ENCODE measurements at places on chromosomes 13 and 19.
A peak's percentile ranks its signal among the peaks of the same experiment; 100 is the strongest.

DNA sequence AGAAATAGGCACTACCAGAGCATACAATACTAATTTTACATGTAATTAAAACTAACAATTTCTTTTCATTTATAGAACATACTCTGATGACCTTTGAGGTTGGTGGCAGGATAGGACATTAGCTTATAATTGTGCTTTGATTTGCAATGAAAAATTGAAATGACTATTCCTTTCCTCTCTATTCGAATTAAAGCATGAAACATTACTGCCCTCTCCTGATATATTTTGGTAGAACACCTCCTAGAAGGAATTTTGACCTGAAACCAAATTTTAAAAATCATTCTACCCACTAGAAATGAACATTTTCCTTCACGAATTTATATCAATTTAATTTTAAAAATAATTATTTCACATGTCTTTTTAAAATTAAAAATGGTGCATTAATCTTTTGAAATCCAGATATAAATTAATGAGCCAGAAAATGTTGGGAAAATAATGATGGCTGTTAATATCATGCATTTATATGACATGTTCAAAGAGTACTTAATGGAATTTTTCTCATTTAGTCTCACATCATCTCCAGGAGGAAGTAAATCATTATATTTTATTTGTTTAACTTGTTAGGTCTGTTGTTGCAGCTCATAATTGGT is 556.3 kb upstream of the ARGLU1 start:
- H3K4me3 ChIP-seq = no peak overlapping the region
- H3K27me3 ChIP-seq = peaks cover 3% of the 10 kb centered on the region
- no peak for DNase-seq
- no peak overlapping the region for H3K27ac ChIP-seq
- no peaks in the 10 kb centered on the region for H3K4me1 ChIP-seq
- peaks cover 6% of the 10 kb centered on the region for H3K36me3 ChIP-seq

- peaks cover 9% of the 10 kb centered on the region for H3K4me1 ChIP-seq
- no peak overlapping the region for H3K27ac ChIP-seq
- no peaks in the 10 kb centered on the region for H3K36me3 ChIP-seq
These were observed 15.4 kb downstream of the CBARP start for GRCh38 chr19:1222394-1222793.

GRCh38 chr13:46387064-46387851 is at the start of gene RUBCNL:
Gene RUBCNL, minus strand, starts transcription at chr13:46387252. Its CDS starts 14,777 bp downstream, at chr13:46372475.
- no peak within 1 kb of the TSS for H3K27ac ChIP-seq
- peaks cover 40% of the 10 kb centered on the region for H3K4me1 ChIP-seq
- peaks cover 51% of the 10 kb centered on the region for H3K27me3 ChIP-seq
- peak within 1 kb of the TSS; percentile 79 for H3K4me3 ChIP-seq

- H3K27ac ChIP-seq = no peak overlapping the region
- H3K27me3 ChIP-seq = peaks cover 27% of the 10 kb centered on the region
- no peak for DNase-seq
- no peaks in the 10 kb centered on the region for H3K36me3 ChIP-seq
These were observed 284.1 kb upstream of the SOX21 start for GRCh38 chr13:94996445-94996844.

DNA sequence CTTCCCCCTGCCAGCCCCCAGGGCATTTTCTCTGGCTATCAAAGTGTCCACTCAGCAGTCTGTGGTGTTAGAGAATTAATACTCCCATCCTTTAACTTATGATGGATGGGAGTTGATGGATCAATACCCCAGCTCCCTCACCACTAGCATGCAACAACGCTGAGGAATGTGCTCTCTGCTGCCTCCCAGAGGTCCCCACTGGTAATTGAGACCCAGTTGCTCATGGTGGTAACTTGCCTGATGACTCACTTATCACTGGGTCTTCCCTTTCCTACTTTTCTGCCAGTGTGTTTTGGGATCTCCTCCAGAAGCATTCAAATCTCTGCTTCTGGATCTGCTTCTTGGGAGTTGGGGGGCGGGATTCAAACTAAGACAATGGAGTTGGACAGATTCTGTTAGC is 20.3 kb upstream of the CACNA1A start:
- no peaks in the 10 kb centered on the region for H3K4me1 ChIP-seq
- DNase-seq = peak; percentile 40
- H3K27me3 ChIP-seq = peaks cover 30% of the 10 kb centered on the region
- no peak overlapping the region for H3K4me3 ChIP-seq

DNA sequence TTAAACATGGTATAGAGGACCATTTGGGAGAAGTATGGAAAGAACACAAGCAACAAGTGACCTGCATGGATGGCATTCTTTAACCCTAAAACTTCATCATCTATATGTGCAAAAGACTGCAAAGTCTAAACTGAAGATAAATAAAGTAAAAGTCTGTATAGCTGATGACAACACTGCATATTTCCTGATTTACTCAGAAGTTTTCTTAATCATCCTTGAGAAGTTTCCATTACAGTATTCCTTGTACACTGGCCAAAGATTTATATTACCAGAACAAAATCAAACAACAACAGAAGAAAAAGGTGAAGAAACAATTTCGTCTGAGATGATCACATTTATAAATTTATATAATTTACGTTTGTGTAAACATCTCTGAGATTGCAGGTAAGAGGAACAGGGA is 805.7 kb downstream of the PCDH9 start:
- no peak overlapping the region for H3K27ac ChIP-seq
- no peaks in the 10 kb centered on the region for H3K4me1 ChIP-seq
- peaks cover 7% of the 10 kb centered on the region for H3K36me3 ChIP-seq
- no peak for DNase-seq
- no peak overlapping the region for H3K4me3 ChIP-seq
- H3K27me3 ChIP-seq = peaks cover 5% of the 10 kb centered on the region

DNA sequence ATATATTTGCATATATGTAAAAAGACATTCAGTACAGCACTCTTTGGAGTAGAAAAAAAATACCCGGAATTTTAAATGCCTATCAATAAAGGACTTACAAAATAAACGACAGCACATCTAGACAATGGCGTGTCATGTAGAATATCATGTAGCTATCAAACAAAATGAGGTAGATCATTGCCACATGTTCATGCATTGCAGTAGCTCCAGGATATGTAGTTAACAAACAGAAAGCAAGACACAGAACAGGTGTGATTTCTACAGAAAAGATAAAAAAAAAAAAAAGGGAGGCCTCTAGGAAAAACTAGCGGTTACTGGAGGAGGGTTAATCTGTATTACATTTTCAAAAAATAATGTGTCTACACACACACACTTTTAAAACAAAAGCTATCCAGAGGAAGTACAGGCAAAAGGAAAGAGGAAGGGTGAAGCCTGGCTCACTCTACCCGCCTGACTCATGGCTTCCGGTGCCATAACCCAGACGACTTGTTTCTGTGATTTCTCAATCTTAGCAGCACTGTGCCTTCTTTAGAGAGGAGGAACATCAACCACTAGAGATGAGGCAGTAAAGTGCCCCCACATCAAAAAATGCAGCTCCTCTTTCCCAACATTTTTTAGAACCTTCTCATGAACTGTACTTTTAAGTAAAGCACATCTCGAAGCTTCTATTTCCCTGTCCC is 6.9 kb downstream of the KCTD12 start:
- H3K36me3 ChIP-seq = no peaks in the 10 kb centered on the region
- H3K27me3 ChIP-seq = peaks cover 24% of the 10 kb centered on the region
- H3K4me1 ChIP-seq = peaks cover 2% of the 10 kb centered on the region
- H3K4me3 ChIP-seq = no peak overlapping the region

DNA sequence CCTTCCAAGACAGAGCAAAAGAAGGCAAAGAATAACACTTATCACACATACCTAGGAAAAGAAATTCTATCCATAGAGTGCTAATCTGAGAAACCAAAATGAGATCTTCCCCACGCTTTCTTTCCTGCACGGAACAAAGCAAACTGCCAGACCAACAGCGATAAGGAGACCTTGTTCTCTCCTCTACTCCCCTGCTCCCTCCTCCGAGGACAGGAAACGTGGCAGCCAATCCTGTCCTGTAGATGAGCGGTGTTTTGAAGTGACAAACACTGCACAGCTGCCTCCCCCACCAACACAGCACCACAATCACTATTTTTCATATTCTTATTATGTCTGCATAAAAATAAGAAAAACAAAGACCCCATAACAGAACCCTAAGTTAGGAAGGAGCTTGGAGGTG is 113.9 kb upstream of the IRS2 start:
- H3K4me3 ChIP-seq = peak overlapping the region; percentile 73
- peaks cover 16% of the 10 kb centered on the region for H3K4me1 ChIP-seq

DNA sequence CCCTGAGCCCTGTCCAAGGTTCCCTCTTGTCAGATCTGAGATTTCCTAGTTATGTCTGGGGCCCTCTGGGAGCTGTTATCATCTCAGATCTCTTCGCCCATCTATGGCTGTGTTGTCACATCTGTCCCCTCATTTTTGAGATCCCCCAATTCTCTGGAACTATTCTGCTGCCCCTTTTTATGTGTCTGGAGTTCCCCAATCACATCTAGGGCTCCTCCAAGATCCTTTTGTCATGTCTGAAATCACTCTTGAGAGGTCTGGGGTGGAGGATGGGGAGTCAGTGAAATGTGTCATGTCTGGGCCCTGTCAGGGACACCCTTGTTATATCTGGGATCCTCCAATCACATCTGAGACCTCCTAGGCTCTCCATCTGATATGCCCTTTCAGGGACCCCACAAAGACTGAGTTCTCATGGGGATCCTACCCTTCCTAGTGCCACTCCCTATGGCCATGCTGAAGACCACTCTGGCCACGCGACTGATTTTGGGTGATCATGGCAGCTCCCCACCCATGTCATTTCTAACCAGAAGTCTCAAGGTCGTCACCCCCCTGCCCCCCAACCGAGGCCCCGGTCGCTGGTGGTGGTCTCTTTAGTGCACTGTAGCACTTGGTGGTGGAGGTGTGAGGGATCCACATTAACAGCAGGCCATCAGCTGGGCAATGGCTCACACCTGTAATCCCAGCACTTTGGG is 3.8 kb upstream of the MYBPC2 start:
- H3K27me3 ChIP-seq = peaks cover 42% of the 10 kb centered on the region
- H3K36me3 ChIP-seq = no peaks in the 10 kb centered on the region
- no peak for DNase-seq

DNA sequence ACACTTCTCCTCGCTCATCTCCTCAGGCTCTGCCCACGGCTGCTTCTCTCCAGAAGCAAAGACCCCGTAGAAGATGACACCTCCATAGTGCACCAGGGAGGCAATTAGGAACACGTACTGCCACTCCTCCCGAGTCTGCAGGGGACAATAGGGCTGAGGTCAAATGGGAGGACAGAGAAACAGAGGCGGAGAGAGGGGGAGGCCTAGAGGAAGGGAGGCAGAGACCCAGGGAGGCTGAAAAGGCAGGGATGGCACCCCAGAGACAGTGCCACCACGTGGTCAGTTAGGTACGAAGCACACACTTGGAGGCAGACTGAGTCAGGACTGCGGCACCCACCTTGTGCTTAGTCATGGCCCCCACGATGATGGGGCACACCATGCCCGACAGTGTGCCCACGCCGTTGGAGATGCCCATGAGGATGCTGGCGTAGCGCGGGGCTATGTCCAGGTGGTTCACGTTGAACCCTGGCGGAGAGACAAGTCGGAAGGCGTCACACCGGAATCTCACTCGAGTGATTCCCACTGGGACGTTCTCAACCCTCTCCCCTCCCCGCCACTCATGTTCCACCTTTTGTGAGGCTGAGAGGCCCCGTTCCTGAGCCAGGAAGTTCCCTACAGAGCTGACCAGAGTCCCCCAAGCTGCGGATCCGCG is 5.6 kb downstream of the GFY start:
- no peak for DNase-seq
- peaks cover 46% of the 10 kb centered on the region for H3K4me1 ChIP-seq
- H3K27ac ChIP-seq = no peak overlapping the region

- no peaks in the 10 kb centered on the region for H3K27me3 ChIP-seq
- no peak overlapping the region for H3K27ac ChIP-seq
- no peaks in the 10 kb centered on the region for H3K4me1 ChIP-seq
- H3K4me3 ChIP-seq = no peak overlapping the region
These were observed 63.8 kb downstream of the VWA8 start for GRCh38 chr13:41897126-41897525.

DNA sequence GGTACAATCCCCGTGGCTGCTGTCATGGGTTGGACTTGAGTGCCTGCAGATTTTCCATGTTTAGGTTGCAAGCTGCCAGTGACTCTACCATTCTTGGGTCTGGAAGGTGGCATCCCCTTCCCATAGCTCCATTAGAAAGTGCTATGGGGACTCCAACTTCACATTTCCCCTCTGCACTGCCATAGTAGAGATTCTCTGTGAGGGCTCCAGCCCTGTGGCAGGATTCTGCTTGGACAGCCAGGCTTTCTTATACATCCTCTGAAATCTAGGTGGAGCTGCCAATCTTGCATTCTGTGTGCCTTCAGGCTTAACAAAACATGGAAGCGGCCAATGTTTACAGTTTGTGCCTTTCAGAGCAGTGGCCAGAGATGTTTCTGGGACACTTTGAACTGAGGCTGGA is 636.2 kb downstream of the SLITRK6 start:
- no peak overlapping the region for H3K27ac ChIP-seq
- no peaks in the 10 kb centered on the region for H3K36me3 ChIP-seq
- no peaks in the 10 kb centered on the region for H3K27me3 ChIP-seq

DNA sequence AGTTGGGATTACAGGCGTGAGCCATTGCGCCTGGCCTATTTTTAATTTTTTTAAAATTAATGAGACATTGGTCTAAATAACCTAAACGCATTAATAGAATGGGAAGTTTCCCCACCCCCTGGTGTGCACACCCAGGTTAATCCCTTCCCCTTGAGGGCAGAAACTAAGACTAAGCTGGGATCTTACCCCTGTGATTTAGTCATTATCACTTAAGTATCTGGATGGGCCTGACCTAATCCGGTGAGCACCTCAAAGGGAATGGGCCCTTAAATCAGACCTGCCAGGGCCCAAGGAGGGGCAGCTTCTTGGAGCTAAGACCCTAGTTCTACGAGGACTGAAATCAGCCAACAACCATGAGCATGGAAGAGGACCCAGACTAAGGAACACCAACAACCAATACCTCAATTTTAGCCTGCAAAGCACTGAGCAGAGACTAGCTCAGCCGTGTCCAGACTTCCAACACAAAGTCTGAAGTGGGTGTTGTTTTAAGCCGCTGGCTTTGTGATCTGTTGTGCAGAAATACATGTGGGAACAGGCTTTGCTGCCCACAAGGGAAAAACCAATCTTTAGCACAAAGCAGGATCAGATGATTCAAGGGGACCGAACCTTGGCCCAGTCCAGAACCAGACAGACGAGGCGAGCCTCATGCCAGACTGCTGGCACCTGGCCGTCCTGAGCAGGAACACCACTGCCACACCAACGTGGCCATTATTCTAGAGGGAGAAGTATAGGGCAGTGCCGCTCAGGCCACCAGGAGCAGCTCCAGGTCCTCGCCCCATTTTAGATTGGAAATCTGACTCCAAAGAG is 7.1 kb downstream of the UBE2S start:
- peaks cover 48% of the 10 kb centered on the region for H3K36me3 ChIP-seq
- peaks cover 28% of the 10 kb centered on the region for H3K4me1 ChIP-seq
- DNase-seq = no peak
- peaks cover 6% of the 10 kb centered on the region for H3K27me3 ChIP-seq
- peak overlapping the region; percentile 93 for H3K27ac ChIP-seq
- H3K4me3 ChIP-seq = peak overlapping the region; percentile 15

DNA sequence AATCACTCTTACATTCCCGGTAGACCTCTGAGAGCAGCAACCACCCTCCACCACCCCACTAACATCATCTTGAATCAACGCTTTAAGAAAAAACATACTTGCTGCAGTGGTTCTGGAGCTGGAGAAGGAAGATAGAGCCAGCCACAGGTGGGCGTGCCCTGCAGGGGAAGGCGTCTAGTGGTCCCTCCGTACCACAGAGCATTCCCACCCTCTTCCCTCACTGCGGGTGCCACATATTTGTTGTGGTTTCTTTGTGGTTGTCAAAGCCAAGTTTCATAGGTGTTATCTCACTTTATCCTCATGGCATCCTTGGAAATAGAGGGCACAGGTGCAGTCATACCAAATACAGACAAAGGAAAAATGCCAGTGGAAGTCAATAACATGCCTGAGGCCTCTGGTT is 22.2 kb downstream of the COL4A2 start:
- peak overlapping the region; percentile 80 for H3K27ac ChIP-seq
- H3K36me3 ChIP-seq = peaks cover 51% of the 10 kb centered on the region
- peaks cover 85% of the 10 kb centered on the region for H3K4me1 ChIP-seq
- peak overlapping the region; percentile 33 for H3K4me3 ChIP-seq

All from nephron progenitor cell (in vitro differentiated cells).